Tongue (tissue), 3 donors: ENCODE measurements at places on chromosomes 5 and 9.

- DNase-seq = no peak
These were observed 319.3 kb downstream of the TLE1 start for GRCh38 chr9:81370096-81370495.

DNA sequence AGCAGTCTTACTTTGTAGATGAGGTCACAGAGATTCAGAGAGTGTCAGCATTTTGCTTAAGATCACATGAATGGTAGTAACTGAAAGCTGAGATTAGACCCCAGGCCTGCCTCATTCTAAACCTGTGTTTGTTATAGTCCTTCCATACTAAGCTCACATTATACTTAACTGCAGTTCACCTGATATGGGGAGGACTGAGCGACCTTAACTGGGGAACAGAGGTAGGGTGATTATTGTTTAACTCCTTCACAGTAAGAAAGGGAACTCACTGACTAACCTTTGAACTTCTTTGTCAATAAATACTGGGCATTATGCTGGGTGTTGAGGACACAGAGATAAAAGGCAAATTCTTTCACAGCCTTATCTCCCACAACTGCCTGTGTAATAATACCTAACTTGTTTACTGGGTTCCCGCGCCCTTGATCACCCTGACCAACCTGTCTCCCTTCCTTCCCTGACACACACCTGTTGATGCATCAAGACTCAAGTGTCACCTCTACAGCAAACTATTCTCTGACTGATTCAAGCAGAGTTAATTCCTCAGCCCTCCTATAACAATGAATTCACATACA, 27.2 kb downstream of the DEPDC1B start:
- no peak for DNase-seq

DNA sequence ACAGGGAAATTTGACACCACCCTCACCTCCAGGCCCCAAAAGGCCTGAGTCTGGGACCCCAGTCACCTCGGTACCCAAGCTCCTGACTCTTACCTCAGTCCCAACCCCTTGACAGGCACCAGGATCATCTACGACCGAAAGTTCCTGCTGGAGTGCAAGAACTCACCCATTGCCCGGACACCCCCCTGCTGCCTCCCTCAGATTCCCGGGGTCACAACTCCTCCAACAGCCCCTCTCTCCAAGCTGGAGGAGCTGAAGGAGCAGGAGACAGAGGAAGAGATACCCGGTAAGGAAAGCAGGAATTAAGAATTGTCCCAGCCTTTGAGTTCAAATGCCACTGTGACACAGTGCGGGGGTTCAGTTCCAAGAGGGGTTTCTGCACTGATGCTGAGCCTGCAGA, 1.3 kb downstream of the EIF4EBP3 start:
- DNase-seq = no peak

DNA sequence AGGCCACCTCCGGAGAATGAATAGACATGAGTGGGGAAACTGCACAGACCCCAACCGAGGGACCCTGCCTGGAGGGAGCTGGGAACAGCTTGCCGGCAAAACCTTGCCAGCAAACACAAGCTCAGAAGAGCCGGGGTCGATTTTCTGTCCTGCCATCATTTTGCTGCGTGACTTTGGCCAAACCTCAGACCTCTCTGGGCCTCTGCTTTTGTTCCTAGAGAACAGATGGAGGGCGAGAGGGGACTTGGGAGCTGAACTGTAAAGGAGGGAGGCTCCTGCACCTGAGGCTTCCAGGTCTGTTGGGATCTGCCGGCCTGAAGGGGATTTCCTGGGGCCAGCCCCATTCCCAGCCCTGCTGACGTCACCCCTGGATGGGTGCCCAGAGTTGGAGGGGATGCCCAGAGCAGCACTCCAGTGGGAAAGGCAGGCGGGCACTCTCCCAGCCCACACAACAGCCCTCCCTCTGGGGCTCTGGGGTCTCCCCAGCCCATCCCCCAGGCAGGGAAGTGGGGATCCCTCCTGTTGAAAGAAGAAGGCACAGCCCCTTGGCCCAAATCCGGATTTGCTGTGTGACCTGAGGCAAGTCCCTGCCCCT, 40.4 kb upstream of the SYNPO start:
- DNase-seq = peak; percentile 93

GRCh38 chr5:71910741-71911140, 191.7 kb downstream of the CARTPT start:
- no peak for DNase-seq

DNA sequence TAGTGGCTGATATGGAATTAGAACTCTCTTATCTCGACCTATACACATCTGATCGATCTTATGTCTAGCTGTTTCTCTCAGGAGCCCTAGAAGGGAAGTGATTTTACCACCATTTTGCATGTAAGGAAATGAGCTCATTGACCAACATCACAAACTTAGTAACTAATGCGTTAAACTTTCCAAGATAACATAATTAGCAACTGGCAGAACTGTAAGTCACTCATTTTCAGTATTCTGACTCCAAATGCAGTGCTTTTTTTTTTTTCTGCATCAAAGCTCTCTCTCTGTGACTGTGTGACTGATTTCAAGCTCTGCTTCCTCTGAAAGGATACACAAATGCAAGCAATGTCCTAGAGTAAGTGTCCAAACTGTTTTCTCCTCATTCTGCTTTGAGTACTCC, 68.1 kb upstream of the FBXL7 start:
- no peak for DNase-seq

GRCh38 chr9:113962396-113962795, 86.3 kb downstream of the ZNF618 start:
- DNase-seq = no peak

- no peak for DNase-seq
These were observed 15.7 kb downstream of the KIAA1958 start for GRCh38 chr9:112502175-112502946.

DNA sequence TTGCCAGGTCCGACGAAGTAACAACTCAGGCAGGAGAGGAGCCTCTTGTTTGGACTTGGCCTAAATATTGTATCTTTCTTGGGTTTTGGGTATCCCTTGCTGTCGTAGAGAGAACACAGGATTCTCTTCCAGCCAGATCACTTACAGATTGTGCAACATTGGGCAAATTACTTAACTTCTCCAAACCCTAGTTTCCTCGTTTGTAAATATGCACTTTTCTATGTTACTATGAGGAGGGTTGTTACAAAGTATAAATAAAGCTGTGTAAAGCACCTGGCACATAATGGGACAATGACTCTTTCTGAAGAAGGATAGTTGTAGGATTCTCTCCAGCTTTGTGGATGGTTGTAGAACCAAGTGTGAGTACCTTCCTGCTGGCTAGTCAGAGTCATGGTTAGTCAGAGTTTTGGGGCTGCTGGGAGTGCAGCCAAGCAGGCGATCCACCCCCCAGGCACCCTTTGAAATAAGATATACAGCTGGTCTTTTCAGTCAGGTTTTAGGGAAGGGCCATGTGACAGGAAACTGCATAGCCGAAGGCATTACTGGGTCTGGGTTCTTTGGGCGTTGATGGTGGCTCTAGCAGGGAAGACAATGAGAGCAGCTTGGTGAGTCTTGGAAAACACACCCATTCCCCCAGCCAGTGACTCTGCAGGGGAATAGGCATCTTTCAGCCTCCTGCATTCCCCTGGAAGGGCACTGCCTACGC, 49.9 kb upstream of the GDNF start:
- DNase-seq = peak; percentile 53

DNA sequence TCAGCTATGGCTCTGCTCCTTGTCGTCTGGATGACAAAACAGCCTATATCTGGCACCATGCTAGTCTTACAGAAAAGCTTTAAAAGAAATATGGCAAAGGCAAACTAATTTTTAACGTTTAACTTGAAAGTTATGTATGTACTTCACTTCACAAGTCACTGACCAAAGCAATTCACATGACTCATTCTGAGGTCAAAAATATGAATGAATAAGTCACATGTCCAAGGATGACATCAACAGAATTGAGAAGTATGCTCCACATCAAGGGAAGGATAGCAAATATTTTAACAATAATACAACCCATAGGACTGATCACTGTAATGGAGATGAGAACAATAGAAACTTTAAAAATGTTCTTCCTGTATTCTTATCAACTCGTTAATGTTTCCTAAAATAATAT, 1072.6 kb upstream of the NUDT12 start:
- DNase-seq = no peak

GRCh38 chr5:167827766-167828165, 463.7 kb upstream of the WWC1 start:
- DNase-seq = no peak

- DNase-seq = no peak
These were observed 86.7 kb downstream of the CAMSAP1 start for GRCh38 chr9:135820661-135821060.

GRCh38 chr5:579746-580366, 32.3 kb upstream of the CEP72 start:
- no peak for DNase-seq

GRCh38 chr5:16043349-16043965, 136.1 kb downstream of the MARCHF11 start:
- DNase-seq = no peak

GRCh38 chr5:67149951-67150523, 46.6 kb downstream of the CD180 start:
- DNase-seq = peak; percentile 48

- DNase-seq = no peak
These were observed 146.5 kb downstream of the PAM start for GRCh38 chr5:102901424-102902134.

DNA sequence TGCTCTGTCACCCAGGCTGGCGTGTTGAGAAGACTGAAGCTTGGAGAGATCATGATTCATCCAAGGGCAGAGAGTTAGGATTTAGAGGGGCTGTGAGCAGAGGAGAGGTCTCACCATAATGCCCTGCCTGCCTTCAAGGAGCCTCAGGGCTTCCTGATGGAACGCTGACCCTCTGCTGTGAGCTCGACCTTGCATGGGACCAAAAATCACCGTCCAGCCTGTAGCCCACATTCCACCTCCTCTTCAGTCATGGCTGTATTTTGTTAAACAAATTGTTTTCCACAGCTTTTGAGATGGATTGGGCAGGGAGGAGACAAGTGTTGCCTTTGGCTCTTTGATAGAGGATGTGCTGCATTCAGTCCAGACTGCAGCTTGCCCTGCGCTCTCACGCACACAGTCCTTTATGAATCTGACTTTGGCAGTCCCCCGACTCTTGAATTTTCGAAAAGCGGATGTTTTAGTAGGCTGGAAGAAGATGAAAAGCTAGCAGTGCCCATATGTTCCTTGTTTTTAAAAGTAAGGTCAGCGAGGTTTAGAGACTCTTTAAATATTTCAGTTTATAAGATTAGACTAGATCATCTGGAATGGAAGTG, 79.5 kb downstream of the MVB12B start:
- DNase-seq = no peak

DNA sequence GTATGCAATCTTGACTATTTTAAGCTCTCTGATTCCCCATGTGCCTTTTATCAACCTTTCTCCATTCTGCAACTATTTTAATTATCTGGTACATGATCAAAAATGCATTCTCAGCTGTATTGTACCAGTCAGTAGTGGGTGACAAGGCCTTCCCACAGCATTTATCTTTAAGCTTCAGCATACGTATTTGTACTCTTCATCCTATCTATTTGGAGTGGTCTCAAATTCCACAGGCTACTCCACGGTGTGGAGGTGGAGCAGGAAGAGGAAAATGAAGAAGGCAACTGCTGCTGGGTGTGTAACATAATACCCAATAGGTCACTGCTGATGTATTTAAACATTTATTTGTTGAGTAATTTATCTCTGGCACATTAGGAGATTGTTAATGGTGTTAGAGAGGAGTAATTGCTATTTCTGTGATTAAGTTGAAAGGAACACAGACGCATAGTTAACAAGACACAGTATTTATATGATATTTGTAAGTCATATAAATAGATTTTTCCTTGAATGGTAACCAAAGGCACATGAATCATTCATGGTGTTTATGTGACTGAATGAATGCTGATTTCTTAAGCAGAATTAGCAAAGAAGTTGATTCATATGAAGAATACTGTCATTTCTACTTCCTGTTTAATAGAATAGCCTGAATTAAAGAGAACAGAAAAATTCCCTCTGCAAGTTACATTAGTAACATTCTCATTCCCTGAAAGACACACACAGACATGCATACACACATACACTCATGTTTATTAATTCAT, 153.8 kb upstream of the NR3C1 start:
- peak; percentile 48 for DNase-seq

DNA sequence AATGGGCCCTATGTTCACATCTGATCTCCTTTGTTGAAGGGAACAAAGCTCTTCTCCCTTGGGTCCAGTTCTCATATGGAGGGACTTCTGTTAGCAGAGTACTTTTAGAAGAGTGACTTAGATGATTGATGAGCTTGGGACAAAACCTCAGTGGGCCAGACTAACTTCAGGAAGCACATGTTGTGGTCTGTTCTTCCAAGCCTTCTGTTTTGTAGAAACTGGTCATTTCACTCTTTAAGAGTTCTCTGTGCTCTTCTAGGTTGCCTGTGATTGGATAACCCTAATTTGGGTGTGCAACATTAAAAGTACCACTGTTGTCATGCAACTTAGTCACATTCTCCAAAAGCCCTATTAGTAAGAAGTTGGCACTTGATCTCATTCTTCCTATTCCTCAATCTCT, 183.5 kb upstream of the ACO1 start:
- no peak for DNase-seq

GRCh38 chr9:121305269-121305994, 37.5 kb downstream of the GSN start:
- DNase-seq = no peak

DNA sequence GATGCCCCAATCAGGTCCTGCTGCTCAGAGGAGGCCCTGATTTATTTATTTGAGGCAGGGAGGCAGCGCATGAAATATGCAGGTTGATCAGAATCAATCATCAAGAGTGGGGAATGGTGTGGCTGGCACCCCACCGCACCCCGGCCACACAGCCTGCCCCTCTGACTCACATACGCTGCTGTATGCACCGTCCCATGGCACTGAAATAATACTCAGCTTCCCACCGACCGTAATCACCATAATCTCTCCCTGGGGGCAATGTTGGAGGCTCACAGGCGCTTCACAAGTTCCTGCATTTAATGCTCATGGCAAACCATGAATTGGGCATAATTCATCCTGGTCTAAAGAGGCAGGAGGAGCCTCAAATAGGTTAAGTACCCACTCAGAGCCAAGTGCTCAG, 141.2 kb upstream of the TBC1D2 start:
- no peak for DNase-seq

DNA sequence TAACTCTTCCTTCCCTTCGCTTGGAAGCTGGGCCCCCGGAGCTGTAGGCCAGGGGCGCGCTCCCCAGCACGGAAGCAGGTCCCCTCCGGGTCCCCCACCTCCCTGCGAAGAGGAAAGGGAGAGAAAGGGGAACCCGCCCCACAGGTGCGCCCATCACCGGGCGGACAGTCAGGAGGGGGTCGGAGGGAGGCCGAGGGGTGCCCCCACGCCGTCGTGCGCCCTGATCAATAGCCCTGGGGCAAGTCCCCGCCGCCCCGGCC, 793 bp downstream of the AGPAT2 start:
- no peak for DNase-seq

- DNase-seq = peak; percentile 82
These were observed 16.2 kb downstream of the GPR21 start for GRCh38 chr9:123049589-123050222.

- DNase-seq = no peak
These were observed 22.6 kb downstream of the ANKS6 start for GRCh38 chr9:98773721-98774120.

DNA sequence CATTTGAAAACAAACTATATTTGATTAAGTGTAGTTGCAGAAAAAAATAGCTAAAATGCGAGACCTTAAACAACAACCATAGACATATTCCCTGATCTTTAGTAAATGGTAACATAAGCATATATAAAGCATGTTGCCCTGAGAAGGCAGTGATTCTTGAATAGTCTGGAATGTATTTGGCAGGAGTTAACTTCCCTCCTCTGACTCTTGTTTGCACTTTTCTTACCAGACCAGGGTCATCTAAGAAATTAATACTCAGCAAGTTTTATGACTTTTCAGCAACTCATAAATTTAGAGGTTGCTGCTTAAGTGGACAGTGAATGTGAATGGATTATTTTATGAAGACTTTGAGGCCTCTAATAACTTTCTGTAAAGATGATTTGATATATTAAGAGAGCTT, 55.3 kb upstream of the NUDT12 start:
- DNase-seq = no peak
